CD4-positive, alpha-beta T cell treated with Interleukin-15 for 1 hour (primary cell): ENCODE measurements at places on chromosomes 7 and 10.

DNA sequence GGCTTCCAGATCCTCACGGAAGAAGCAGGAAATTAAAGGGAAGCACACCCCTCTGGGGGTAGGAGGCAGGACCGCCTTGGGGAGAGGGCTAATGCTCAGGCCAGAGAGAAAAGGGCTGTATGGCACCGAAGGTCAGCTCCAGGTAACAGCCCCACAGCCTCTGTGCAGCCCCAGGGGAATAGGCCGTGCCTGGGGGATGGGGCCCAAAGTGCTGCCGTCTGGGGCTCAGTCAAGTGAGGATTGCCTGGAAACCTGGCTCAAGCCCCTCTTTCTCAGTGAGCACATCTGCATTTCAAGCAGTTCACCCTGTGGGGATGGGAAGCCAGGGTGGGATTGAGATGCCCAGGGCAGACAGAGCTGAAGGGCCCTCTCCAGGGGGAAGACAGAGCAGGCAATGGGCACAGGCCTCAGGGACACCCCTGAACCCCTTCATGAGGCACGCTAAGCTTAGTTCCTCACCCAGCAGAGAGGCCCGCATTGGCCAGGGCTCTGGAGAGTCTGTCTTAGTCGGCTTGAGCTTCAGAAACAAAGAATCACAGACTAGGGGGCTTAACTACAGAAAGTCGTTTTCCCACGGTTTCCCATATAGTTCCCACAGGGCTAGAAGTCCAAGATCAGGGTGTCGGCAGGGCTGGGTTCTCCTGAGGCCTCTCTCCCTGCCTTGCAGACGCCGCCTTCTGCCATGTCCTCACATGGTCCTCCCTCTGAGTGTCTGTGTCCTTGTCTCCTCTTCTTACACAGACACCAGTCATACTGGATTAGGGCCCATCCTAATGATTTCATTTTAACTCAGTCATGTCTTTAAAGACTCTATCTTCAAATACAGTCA is 118.2 kb downstream of the PTPN20 start:
- no peak for DNase-seq

- DNase-seq = no peak
Observed at GRCh38 chr10:43491855-43492254, 54.9 kb downstream of the ZNF487 start.

DNA sequence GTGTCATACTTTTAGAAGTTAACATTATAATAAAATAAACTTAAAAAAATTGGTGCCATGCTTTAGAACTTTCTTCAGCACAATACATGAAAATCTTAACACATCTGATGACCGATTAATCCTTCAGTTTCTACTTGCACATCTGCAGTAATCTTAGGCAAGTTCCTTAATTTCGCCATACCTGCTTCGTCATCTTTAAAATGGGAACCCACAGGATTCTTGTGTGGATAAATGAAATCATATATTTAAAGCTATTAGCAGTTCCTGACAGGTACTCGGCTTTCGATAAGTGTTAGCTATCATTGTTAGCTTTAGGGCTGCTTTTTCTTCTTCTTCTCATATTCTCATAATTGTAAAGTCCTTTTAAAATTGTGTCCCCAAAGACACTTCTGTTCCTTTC is 907 bp upstream of the VPS50 start:
- no peak for DNase-seq

DNA sequence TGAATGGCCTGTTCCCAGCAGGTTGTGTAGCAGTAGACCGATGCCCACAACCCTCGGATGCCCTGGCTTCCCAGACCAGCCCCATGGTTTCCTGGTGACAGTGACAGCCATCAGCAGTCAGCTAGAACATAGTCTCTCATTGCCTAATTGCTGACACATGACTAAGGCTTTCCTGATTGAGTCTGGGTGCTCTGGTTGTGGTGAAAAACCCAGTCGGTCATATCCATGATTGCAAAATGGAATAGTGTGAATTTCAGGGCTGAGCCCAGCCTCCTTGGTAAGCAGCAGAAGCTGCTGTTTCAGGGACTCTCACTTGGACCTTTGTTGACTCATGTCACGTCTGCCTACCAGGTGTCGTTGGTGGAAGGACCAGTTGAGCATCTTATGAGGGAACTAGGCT is 36.6 kb downstream of the POR start:
- peak; percentile 68 for DNase-seq

DNA sequence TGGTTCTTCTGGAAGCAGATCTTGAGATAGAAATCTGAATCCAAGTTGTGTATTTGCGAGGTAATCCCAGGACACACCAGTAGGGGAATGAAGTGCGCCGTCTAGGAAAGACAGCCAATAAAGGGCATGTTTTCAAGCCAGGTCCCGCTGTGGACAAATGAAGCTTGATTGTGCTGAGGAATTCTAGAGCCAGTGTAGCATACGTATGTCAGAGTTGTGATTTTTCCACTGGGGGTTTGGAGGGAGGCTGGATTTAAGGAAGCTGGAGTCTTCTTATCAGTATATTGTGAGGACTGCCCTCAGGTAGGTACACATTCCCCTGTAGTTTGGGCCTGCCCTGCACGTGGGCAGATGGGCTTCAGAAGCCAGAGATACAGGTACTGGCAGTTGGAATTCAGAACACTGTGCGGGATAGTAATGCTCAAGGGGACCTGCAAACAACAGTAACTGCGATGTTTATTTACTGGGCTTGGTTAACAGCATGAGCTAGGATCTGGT is 50.9 kb downstream of the GALNT11 start:
- no peak for DNase-seq

GRCh38 chr10:34464591-34464990 is 350.5 kb downstream of the PARD3 start:
- DNase-seq = no peak

DNA sequence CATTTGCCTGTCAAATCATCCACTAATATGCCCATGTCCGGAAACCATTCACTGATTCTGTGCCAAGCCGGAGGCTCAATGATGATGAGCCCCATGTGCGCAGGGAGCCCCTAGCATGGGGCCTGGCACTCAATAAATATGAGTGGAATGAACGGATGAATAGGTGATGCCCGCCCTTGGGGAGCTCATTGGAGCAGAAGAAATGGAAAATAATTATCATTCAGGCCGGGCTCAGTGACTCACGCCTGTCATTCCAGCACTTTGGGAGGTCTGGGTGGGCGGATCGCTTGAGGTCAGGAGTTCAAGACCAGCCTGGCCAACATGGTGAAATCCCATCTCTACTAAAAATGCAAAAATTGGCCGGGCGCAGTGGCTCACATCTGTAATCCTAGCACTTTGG is 11.0 kb downstream of the RHBDD2 start:
- no peak for DNase-seq

- DNase-seq = no peak
Observed at GRCh38 chr7:155669717-155670505, 25.4 kb downstream of the RBM33 start.

GRCh38 chr7:64811767-64812166 is 17.5 kb downstream of the ZNF138 start:
- no peak for DNase-seq

GRCh38 chr10:31656851-31657433 is 271.7 kb downstream of the ARHGAP12 start:
- DNase-seq = no peak

GRCh38 chr7:107007892-107008287 is 36.6 kb upstream of the PRKAR2B start:
- DNase-seq = no peak

GRCh38 chr7:50649259-50649885 is 84.2 kb upstream of the DDC start:
- no peak for DNase-seq

DNA sequence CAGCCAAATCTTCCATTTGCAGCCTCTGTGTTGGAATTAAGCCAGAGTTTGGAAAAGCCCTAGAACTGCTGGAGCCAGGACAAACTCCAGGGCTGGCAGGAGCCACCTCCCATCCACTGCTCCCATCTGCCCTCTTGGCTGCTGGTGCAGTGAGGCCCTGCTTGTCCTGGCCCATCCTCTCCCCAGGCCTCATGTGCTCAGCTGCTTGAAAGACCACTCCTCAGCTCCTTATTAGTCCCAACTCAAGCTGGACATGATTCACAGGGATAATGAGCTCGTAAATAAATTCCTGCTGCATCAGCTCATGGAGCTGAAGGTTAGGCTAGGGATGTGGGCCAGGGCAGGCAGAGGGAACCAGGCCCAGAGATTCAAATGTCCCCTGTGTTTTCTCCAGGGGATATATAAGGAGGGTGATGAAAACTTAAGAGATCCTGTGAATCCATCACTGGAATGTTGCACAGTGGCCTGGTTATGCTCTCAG is 282.8 kb downstream of the RPS24 start:
- DNase-seq = no peak

DNA sequence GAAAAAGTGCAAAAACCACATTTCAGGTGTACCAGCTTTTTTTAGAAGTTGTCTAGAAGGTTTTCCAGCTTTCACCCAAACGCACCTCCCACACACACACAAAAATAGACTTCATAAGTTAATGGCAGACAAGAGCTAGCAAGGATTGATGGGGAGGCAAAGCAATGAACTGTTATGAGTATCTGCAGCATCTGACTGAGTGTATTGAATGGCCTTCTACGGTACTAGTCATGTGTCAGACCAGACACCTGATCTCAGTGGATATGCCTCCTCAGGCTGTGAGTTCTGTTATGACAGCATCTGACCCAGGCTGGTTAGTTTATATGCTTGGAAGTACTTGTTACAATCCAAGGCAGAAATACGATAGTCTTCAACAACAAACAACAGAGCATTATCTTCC is 406.1 kb upstream of the AUTS2 start:
- no peak for DNase-seq

GRCh38 chr7:88109612-88110011 is 110.2 kb downstream of the SRI start:
- no peak for DNase-seq

DNA sequence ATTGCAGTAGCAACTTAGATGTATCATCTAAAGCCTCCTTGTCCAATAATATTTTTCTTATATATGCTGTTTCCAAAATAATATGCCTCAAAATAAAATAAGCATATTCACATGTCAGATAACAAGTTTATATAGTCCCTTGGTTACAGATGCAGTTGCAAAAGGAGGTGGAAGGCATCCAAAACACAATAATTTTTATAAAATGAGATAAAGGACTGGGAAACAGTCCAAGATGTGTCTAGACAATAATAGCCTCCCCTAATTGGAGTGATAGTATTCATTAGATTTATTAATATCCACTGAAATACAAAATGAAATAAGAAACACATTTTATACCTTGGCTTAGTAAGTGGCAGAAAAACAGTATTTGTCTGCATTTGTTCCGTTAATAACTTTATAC is 30.3 kb downstream of the BCAP29 start:
- no peak for DNase-seq

DNA sequence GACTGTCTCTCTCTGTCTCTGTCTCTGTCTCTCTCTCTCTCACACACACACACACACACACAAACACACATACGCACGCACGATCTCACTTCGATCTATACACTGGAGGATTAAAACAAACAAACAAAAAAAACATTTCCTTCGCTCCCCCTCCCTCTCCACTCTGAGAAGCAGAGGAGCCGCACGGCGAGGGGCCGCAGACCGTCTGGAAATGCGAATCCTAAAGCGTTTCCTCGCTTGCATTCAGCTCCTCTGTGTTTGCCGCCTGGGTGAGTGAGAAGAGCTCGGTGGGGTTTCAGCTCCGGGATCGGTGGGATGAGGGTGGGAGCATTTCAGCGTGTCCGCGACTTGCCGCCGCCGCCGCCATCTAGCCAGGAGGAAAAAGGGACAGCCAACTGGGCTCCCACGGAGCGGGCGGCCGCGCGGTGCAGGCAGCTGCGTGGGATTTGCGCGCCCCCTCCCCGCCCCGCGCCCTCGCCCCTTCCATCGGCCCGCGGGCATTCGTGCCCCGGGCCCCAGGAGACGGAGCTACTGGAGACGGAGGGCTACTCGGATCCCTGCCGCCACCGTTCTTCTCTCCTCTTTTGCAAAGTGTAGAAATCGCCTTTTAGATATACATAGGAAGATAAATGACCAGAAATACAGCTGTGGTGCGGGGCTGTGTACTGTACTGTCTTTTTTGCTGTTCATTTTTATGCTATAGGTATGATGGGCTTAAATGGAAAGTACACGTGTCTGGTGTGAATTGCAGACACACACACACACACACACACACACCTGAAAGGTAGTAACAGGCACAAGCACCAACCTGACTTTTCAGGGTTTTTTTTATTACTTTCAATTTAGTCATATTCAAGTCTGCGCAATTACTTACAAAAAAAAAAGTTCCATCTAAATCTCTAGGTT is 581 bp downstream of the PTPRZ1 start:
- DNase-seq = no peak

DNA sequence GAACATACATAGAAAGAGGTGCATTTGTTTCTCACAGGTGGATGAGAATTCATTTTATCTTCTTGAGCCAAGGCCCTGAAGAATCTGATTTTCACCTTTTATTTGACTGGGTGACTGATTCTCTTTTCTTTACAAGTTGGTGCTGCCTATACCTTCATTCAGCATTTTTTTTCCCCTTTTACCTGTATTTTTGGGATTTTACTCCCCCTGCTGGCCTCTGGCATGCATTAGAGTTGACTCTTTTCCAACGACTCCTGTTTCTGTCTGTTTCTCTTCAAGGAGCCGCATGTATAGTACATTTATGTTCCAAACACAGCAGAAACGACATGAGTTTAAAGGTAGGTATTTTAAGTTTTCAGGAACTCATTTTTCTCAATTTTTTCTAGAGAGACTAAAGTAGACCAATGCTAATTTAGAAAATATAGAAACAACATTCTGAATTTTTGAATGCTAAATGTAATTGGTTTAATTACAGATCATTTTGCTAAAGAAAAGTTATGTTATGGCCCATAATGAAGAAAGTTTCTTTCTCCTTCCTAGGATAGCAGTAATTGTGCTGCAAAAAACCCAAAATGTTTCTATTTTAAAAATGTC is 149.8 kb upstream of the HDAC9 start:
- DNase-seq = peak; percentile 20

DNA sequence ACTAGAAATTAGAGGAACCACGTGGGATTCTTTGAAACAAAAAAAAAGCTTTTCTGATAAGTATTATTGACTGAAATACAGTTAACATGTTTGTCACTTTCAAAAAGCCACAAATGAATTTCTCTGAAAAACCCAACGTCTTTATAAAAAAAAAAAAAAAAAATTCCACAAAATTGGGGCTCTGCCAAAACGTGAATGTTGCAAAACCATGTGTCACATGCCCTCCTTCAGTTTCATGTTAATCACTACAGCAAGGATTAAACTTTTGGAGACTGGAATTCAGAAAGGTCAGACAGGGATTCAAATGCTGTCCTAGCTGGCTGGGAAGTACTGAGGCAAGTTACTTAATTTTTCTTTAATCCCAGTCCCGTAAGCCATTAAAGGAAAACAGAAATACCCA is 278.0 kb upstream of the KLF14 start:
- DNase-seq = no peak

- peak; percentile 38 for DNase-seq
Observed at GRCh38 chr7:73703757-73704639, 15.5 kb downstream of the STX1A start.

- DNase-seq = no peak
Observed at GRCh38 chr7:144786522-144786921, 49.3 kb downstream of the TPK1 start.

- DNase-seq = no peak
Observed at GRCh38 chr7:128936798-128937197, 929 bp upstream of the IRF5 start.
